ENCODE measurements at places on chromosomes 13 and 19. TPM values are rescaled to one million over a fixed set of nuclear protein-coding genes. Genes with fewer than 3 reads are reported as not detected.

SIGLEC7 gene
- 0.61 TPM for total RNA-seq

ZNF560 gene
- total RNA-seq = not detected

WDR88 gene
- total RNA-seq = not detected

TMPRSS9 gene
- total RNA-seq = not detected

SIGLECL1 gene
- not detected for total RNA-seq

KLK4 gene
- total RNA-seq = not detected

SPRYD7 gene
- 22.5 TPM for total RNA-seq

TMEM150B gene
- 1.1 TPM for total RNA-seq

Data from dorsolateral prefrontal cortex (tissue), 122 donors.